ENCODE measurements at places on chromosomes 12 and 14.
A peak's percentile ranks its signal among the peaks of the same experiment; 100 is the strongest.

DNA sequence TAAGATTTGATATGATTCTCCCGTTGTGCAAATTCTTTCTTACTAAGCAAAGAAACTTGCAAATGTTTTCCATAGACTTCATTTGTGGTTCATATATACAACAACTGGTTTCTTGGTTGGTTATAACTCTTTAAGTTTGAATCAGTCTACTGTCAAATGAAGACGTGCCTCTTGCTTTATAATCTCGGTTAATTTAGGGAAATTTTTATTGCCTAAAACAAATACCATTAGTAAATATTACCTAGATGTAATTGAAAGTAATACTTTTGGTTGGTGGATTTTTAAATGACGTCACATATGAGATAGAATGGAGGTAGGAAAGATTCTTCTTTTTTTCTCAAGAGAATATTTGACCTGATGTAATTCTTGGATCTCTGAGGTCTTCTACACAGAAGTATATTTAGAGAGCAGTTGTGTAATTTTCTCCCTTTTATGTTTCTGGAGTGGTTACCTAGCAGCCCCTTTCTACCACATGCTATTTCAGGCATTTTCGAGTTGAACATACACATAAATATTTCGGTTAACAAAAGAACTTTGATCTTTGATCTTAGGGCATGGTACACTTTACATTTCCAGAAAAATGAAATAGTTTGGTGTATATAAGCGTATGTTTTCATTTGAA is 1.7 kb downstream of the ATF7IP start:
- peak; percentile 81 for DNase-seq

DNA sequence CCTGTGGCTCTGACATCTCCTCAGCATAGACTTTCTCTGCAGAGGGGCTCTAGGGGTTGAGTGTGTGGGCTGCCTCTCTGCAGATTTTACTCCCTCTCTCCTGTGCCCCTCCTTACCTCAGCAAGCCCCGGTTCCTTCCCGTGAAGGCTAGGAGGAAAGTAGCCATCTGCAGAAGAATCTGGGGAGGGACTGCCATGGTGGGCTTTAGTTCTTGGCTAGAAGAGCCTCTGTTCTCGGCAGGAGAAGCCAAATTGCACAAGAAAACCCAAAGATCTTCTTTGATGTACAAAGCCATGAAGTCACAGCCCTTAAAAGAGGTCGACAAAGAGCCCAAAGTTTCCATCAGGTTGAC is 23.5 kb downstream of the CKAP4 start:
- DNase-seq = no peak

DNA sequence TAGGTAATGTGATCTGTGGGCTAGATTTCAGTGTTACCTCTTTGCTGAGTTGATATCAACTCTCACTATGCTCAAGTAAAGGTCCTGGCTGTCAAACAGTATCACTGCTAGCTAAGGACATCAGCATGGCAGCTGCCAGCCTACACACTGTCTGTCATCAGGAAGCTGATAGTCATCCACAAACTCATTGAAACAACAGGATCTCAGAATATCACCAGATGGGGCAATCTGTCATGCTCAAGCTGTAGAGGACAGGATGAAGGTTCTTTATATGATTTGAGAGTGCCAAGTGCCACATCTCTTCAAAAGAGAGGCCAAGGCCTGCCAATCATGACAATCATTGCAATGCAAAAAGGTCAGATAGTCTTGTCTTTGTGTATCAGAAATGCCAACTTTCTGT is 811.5 kb upstream of the SEL1L start:
- no peak for DNase-seq

GRCh38 chr12:94116191-94116590 is 32.2 kb upstream of the PLXNC1 start:
- no peak for DNase-seq

DNA sequence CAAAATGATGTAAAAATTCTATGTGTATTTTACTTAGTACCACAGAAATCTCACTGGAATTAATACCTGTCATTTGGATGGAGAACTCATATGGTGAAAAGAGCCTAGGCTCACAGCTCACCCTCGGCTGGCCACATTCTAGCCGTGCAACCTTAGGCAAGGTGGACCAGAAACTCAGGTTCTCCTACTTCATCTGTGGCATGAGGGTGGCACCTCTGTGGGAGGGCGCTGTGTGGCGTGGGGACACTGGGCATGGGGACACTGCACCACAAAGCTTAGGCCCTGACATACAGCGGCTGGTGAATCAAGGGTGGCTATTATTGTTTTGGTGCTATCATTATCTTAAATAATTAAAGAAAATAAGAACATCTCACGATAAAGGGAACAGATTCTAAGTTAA is 47.1 kb downstream of the EML1 start:
- no peak for DNase-seq

Measured in B cell (primary cell).